ENCODE measurements at places on chromosomes 6 and 20.

DNA sequence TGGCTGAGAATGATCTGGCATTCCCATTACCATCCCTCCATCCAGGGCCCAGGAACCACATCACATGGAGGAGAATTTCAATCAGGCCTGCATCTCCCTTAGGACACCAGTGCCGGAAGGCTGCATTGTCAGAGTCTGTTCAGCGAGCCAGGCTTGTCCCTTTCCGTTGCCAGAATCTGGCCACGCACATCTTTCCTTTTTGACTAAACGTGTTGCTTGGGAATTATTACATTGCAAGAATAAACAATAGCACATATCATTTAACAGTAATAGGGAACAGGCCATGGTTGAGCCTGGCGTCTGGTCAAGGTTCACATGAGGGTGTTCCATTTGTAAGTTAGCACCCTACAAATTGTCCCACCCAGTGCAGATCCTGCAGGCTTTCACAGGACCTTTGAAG, 42.8 kb downstream of the SOBP start:
- no peak for DNase-seq

DNA sequence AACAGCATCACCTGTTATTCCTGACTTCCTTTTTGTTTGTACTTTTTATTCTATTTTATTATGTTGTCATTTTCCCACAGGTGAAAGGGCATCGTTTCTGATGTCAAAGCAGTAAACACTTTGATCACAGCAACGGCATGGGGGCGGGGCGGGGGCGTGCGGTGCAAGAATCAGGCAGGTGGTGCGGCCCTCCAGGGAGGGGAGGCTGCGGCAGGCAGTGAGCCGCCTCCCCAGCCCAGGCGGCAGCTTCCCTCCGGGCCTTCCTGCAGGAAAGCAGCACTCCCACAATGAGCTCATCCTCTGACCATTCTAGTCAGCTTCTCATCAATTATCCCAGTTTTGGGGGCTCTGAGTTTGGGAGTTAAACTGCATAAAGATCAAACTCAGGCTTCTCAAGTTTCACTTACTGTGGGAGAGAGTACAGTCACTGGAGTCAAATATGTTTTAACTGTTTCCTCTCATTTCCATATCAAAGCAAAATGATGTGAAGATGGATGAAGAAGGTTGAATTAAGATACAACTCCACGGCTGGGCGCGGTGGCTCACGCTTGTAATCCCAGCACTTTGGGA, 608.4 kb upstream of the AGPAT4 start:
- DNase-seq, result no peak

- no peak for DNase-seq
Measured at GRCh38 chr6:95133578-95133977, 443.8 kb upstream of the MANEA start.

DNA sequence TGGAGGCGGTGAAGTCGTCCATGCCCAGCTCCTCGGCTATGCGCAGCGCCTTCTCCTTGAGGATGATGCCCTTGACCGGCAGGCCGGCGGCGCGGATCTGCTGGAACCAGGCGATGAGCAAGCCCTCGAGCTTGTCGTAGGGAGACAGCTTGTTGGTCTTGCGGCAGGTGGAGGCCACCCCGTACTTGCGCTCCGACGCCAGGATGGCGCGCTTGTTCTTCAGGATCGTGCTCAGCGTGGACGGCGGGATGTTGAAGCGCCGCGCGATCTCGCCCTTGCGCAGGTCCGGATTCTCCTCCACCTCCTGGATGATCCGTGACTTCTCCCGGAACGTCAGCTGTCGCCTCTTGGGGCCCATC, 435 bp downstream of the CENPB start:
- no peak for DNase-seq

DNA sequence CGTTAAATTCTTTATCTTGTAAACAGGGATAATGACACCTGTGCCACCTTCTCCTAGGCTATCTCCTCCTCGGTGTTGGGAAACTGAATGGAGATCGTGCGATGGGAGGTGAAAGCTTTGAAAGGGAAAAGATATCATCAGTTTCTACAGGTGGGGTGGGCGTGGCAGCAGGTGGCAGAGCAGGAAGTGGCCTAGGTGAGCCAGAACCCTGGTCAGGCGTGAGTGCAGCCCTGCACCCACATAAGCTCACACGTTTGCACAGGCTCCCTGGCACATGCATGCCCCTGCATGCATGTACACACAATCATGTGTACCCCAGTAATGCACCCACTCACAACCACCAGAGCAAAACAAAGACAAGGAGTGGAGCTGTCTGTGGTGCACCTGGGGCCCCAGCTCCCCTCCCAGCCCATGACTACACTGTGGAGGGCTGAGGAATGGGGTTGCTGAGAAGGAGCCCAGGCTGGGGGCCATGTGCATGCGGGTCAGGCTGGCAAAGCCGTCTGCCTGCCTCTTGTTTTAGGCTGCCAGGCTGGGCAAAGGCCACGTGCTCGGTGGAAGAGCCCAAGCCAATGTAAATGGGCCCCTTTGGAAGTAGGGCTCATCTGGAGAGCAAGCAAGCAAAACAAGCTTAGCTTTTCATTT, 61.5 kb downstream of the TFAP2C start:
- no peak for DNase-seq

DNA sequence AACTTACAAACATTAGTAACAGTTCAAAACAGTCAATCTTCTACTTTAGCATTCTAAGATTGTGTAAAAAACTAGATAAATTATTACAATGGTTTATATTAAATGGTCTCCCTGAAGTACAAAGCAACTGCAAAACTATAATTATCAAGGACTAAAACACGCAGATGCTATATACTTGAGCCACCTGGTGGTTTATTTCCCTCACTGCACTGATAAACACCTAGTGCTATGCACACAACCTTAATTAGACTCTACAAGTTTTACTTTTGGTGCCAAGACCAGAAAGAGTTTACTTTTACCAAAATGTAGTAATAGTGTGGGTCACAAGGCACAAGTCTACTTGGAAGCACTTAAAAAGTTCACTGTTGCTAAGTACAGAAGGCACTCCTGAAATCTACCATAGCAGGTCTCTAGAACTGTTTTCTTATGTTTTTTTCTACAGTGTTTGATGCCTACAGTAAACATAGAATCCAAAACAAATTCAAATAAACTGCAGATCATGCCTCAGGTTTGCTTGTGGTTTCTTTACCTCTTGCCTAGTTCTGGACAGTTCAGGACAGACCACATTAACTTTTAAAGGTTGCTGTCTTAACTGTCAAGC, 49.2 kb downstream of the GMDS start:
- no peak for DNase-seq

DNA sequence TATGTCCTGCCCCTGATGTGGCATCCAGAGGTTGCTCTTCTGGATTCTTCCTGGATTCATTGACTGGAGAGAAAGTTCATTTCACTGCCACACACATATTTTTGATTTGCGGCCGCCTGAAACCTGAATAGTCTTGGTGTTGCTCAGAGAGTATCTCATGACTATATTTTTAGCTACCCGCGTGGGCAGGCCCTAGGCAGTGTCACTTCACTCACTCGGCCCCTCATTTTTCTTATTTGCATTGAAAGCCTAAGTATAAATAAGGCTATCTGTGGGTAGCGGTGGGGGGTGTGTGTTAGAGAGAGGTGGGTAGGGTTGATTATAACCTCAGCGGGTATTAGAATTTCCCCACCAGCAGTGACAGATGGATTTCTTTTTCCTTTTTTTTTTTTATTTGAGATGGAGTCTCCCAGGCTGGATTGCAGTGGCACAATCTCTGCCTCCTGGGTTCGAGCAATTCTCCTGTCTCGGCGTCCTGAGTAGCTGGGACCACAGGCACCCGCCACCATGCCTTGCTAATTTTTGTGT, 113.5 kb downstream of the JARID2 start:
- DNase-seq, result no peak

GRCh38 chr20:2557873-2558580, 21.7 kb downstream of the TMC2 start:
- no peak for DNase-seq

GRCh38 chr20:17334932-17335331, 108.1 kb downstream of the PCSK2 start:
- DNase-seq, result no peak

DNA sequence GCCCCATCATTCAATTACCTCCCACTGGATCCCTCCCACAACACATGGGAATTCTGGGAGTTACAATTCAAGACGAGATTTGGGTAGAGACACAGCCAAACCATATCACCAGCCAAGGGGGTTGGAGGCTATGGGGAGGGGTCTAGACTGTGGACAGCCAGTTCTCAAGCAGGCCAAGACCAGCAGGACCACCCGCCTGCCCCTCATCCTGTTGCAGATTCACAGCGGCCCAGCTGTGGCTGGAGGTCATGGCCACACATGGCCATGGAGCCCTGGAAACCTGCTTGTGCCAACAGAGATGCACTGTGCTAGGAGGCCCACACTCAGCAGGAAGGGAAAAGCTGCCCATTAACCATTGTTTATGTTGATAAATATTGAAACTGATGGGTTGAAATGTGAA, 240.5 kb downstream of the TTLL2 start:
- no peak for DNase-seq

DNA sequence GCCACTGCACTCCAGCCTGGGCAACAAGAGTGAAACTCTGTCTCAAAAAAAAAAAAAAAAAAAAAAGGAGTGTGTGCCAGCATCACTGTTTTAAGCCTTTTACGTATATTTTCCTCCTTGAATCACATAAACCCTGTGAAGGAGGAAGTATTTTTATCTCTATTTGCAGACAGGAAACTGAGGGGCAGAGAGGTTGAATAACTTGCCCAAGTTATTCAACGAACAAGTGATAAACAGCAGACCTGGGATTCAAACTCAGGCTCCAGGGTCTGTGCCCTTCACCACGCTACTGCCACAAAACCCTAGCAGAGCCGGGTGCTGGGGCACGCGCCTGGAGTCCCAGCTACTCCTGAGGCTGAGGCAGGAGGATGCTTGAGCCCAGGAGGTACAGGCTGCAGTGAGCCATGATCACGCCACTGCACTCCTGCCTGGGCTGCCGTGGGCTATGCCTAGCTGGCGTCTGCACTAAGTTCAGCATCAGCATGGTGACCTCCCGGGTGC, 9.4 kb upstream of the AVP start:
- DNase-seq, result no peak

DNA sequence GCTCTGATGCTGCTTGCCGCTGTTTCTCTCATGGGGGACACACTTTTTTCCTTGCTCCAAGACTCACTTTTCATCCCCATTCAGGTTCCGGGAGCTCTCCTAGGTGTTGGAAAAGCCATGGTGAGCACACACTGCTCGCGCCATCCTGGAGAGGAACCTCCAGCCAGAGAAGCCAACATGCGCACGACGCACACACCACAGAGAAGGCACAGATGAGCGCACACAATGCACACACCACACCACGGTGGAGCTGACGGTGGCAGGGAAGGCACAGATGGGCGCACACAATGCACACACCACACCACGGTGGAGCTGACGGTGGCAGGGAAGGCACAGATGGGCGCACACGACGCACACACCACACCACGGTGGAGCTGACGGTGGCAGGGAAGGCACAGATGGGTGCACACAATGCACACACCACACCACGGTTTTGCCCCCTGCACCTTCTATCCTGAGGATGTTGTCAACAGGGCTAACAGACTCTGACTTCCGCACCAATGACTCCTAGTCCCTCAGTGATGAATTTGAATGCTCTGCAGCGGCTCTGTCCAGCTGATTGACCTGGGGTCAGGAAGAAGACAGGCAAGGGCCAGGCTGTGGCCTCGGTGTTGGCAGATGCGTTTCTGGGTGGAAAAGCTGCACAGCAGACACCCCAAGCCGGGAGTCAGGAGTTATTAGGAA, 154.7 kb downstream of the ERMARD start:
- DNase-seq, result no peak

GRCh38 chr6:163839296-163839695, 424.8 kb downstream of the QKI start:
- no peak for DNase-seq

- DNase-seq, result no peak
Measured at GRCh38 chr6:7546896-7547295, 5.4 kb downstream of the DSP start.

- no peak for DNase-seq
Measured at GRCh38 chr6:166572370-166573261, 13.9 kb downstream of the RAMACL start.

DNA sequence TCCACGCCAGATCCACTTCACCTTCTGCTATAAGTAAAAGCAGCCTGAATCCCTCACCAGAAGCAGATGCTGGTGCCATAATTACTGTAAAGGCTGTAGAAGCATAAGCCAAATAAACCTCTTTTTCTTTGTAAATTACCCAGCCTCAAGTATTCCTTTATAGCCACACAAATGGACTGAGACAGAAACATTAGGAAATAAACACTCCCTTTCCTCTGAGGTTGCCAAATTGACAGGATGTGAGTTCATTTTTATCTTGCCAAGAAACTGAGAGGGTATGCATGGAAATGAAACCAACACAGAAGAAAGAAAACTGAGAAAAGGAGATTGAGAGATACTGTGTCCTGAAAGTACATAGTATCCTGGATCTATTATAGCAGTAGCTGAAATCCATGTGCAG, 481.2 kb downstream of the HAO1 start:
- DNase-seq, result no peak

GRCh38 chr6:22751223-22751622, 181.9 kb downstream of the HDGFL1 start:
- no peak for DNase-seq

DNA sequence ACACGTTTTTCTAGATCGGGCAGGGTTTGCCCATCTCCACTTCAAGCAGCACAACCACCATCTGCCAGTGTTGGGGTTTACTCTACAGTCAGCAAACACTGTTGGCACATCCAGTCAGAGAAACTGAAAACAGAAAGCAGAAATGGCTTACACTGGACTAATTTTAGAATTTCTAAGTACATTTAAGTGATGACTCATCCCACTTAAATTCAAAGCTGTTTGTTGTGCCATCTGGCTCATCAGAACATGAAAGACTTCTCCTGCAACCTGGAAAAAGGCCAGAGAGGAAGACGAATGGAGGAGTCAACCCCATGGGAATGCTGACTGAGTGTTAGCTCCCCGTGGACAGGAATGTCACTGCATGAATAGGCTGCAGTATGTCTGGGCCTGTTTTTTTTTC, 21.8 kb downstream of the FAM209B start:
- no peak for DNase-seq

- DNase-seq, result peak; percentile 35
Measured at GRCh38 chr6:157944983-157945931, 36.4 kb upstream of the SYNJ2 start.

- no peak for DNase-seq
Measured at GRCh38 chr6:43929511-43929910, 159.5 kb downstream of the VEGFA start.

DNA sequence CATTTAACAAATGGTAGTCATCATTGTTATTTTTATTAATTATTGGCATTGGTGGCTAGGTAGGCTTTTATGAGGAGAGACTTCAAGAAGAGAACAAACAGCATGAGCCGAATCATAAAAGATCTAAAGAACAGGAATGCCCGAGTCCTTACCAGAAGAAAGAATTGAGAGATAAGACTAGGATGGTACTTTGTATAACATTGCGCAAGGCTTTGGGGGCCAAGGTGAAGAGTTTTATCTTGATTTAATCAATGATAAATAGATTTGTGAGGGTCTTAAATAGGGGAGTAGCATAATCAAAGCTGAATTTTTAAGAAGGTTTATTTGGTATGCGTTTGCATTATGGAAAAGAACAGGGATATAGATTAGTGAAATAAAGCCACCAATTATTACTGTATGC, 15.4 kb downstream of the CDC40 start:
- DNase-seq, result no peak
